ENCODE measurements at places on chromosomes 16 and 17.
A peak's percentile ranks its signal among the peaks of the same experiment; 100 is the strongest.

- no peak for DNase-seq
Observed at GRCh38 chr16:68367891-68368290, 57.1 kb downstream of the PRMT7 start.

DNA sequence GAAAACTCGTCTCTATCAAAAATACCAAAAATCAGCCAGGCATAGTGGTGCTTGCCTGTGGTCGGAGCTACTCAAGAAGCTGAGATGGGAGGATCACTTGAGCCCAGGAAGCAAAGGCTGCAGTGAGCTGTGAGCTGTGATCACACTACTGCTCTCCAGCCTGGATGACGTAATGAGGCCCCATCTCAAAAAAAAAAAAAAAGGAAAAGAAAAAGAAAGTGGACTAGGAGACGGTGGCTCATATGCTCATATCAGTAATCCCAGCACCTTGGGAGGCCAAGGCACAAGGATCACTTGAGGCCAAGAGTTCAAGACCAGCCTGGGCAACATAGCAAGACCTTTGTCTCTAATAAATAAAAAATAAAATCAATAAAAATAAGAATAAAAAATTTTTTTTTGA lies 8.8 kb upstream of the SUMO2 start:
- DNase-seq, result no peak

DNA sequence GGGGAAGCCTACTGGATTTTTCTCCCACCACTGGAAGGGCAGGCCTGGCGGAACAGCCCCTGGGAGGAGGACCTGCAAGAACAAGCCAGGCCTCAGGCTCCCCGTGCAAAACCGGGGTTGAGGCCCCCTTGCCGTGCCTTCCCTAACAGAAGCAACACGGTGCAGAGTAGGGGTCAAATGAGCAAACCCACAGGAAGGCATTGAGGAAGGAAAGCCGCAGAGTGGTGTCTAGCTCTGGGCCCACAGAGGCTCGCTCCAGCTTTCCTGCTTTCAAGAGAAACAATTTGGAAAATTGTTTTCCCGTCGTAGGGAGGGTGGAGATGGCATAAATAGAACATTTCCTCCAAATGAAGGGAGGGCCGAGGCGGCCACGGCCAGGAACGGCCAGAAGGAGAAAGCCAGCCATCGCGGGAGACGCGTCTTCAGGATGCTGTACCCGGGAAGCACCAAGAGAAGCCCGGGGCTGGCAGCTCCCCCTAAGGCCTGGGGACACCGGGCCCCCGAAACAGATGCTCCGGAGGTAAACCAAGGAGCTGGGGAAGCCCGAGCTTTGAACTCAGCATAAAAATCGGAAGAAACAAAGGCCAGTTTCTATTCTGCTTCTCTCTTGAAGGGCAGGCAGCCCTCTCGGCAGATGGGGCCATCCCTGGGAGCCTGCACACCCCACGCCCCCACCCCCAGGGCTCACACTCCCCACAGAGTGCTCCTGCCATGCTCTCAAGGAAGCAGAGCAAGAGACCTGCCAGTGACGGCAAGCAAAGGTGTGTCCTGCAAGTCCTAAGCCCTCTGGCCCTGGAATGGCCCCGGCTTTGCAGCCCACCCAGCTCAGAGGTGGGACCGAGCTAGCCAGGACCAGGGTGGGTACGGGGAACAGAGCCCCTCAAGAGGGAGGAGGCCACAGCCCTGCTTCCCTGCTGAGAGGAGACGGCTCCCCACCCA lies 92.0 kb downstream of the RBFOX3 start:
- DNase-seq, result no peak

GRCh38 chr16:10850478-10850850 lies 26.5 kb upstream of the CIITA start:
- DNase-seq, result no peak

- DNase-seq, result no peak
Observed at GRCh38 chr17:35731917-35732805, 722 bp downstream of the RASL10B start.

GRCh38 chr17:830950-831349 lies 48.8 kb downstream of the MRM3 start:
- DNase-seq, result no peak

DNA sequence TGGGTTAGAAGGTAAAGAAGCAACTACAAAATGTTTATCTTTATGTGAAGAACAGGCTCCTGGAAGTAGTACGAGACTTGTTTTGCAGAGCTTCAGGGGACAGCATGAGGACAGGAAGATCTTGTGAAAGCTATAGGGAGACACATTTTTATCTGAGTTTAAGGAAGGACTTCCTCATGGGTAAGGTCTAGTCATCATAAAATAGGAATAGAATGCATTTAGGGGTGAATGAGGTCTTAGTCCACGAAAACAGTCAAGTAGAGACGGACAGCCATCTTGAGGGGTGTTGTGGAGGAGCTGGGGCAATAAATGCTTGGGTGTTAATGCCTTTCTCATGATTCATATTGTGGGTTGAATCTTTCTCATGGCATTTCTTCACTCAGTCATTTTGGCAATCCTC lies 24.3 kb downstream of the KCNJ16 start:
- no peak for DNase-seq

- peak; percentile 33 for DNase-seq
Observed at GRCh38 chr16:31201582-31202413, 762 bp downstream of the PYCARD start.

GRCh38 chr17:80979547-80980378 lies 11.9 kb upstream of the CHMP6 start:
- DNase-seq, result no peak

DNA sequence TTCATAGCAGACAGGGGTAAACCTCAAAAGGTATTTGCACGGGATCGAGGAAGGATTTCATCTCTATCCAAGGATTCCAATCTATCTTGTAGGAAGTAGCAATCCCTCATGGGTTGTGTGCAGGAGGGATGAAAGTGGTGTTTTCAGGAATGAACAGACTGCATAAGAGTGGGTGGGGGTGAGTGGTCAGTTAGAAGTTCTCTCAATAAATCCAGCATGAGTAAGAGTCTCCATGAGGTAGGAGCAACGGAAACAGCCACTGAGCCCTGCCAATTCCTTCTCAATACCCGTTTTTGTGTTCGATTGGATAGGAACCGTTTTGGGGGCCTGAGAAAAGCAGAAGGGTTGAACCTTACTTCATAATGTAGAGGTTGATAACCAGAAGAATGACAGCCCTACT lies 375.6 kb downstream of the SOX9 start:
- DNase-seq, result no peak

DNA sequence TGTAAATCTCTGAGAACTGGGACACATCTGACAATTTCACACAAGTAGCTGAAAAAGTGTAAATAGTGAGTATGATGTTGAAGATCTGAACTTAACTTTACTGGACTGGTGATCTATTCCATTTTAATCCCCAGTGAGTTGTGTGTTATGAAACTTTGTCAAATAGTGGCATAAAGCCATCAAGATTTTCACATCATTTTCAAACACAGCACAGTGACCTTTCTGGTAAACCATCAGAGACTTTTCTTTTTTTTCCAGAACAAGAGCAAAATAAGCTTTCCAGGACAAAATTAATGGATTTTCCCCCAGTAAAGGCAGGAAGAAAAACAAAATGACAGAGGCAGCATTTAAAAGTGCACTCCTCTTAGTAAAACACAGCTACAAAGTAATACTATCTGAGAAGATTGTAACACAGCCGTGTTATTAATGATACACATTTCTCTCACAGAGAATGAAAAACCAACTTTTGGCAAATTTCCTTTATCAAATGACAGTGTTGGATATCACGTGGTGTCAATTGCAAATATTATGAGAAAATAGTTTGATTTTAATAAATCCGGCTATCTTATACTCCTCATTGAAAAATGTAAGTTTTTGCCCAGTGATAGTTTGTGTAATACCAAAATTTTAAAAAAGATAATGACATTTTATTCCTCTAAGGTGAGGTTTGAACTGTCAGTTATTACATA lies 16.8 kb upstream of the COL1A1 start:
- no peak for DNase-seq

DNA sequence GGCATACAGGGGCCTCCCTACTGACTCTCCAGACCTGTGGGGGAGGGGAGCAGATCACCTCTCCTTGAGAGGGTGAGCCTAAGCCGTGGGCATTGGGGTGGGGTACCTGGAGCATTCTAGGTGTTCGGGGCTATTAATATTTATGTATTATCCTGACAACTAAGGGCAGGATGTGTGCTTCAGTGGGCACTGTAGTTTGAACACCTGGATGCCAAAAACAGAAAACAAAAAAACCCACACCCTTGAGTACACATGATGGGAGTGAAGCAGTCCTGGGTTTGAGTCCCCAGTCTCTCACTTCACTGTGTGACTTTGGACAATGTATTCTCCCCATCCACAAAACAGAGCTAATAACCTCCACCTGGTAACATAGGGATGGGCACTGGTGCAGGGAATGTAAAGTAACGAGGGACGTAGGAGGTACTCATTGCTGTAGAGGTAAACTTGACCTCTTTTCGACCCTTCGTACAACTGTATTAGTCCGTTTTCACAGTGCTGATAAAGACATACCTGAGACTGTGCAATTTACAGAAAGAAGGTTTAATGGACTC lies 257.8 kb downstream of the CPPED1 start:
- DNase-seq, result no peak

- DNase-seq, result no peak
Observed at GRCh38 chr16:27108051-27108770, 41.5 kb downstream of the C16orf82 start.

DNA sequence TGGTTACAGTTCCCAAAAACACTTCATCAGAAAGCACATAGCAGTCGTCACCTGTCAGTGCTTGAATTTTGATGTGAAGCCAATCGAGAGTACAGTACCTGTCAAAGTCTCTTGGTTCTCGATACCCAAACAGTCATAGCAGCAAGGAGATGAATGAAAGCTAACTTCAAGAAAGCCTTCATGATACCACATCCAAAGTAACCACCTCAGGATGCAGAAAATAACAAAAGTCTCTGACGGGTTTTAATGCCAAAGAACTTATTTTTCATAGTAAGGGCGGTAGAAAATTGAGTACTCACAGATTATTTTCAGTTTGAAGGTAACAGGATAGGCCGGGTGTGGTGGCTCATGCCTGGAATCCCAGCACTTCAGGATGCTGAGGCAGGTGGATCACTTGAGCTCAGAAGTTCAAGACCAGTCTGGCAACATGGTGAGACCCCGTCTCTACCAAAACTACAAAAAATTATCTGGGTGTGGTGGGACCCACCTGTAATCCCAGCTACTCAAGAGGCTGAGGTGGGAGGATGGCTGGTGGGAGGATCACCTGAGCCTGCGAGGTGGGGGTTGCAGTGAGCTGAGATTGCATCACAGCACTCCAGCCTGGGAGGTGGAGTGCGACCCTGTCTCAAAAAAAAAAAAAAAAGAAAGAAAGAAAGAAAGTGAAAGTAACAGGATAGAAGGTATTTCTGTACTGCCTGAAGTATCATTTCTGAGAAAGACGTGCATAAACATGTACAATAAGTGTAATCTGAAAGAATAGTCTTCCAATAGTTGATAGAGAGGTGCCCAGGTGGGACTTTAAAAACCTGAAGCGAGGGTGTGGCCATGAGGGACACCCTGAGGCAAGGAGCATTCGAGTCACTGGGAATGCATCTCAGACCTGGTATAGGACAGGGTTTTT lies 15.4 kb downstream of the MFSD11 start:
- peak; percentile 14 for DNase-seq

- no peak for DNase-seq
Observed at GRCh38 chr17:6072157-6072556, 2.0 kb downstream of the WSCD1 start.

DNA sequence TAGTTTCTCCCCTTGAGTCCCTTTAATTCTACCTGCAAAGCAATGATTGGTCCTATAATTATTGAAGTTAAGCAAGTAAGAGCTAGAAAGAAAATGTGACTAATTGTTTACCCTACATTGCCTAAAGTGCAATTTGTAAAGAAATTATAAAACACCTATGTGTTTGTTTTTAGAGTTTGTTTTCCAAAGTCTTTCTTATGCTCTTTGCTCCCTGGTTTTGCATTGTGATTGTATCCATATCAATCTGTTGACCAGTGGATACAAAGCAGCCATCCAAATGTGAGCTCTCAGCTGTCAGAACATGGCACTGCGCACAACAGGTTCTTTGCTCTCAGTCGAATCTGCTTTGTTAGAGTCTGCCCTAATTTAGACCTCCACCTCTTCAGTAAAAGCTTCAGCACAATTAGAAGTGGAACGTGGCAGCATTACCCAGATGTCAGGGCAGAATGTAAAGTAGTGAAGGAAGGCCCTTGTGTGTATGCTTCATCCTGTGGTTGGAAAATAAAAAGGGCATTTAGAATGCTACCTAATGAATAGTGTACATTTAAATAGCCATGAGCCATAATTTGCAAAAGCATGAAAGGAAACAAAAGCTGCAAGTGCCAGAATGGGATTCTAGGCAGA lies 70.5 kb downstream of the AATF start:
- DNase-seq, result no peak

- no peak for DNase-seq
Observed at GRCh38 chr17:82231562-82232321, 2.9 kb downstream of the SLC16A3 start.

DNA sequence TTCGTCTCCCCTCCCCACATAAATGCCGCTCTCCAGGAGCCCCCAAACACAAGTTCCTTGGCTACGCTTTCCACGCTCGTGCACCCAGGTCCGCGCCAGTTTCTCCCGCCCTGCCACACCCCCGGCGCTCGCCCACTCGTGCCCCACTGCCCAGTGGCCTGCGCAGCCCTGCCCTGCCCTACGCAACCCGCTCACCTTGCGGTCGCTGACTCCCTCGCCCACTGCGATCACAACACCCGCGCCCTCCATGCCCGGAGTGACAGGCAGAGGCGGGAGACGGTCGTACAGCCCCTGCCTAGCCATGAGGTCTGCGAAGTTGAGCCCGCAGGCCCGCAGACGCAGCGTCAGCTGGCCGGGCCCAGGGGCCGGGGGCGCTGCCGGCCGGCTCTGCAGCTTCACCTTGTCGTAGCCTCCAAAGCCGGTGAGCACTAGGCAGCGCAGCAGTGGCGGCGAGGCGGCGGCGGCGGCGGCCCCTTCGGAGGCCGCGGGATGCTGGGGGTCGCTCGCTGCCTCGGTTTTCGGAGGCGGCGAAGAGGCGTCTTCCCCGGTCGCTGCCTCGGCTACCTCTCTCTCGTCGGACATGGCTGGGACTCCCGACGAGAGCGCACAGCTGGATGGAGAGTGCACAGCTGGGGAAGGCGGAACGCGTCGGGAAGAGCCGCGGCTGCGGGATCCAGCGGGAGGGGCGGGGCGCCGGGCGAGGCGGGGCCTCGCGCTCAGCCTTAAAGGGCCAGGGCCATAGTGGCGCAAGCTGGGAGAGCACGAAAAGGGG lies at the start of gene VAT1:
VAT1 (minus strand) TSS at position 645 of the 772 bp plus-strand sequence; CDS start at position 582, 63 bp downstream.
- peak; percentile 49 for DNase-seq

DNA sequence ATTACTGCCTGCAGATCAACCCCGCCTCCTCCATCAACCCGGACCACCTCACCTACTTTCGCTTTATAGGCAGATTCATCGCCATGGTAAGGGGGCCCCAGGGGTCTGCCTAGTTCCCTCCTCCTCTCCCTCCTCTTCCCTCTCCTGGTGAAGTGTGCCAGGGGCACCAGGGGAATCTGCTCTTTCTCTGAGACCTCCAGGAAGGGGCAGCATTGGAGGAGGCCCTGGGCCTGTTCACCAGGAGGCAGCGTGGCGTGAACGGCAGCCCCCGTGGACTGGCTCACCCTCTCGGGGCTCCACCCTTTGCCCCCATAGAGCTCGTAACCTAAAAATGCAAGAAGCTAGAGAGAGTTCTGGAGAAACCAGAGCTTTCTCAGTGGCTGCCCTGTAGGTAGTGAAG lies 17.1 kb upstream of the CLEC18A start:
- no peak for DNase-seq
